Kidney epithelial cell (primary cell): ENCODE measurements at places on chromosomes 6 and 20.

- DNase-seq: no peak
Measured at GRCh38 chr6:30760549-30760948, 16.2 kb upstream of the IER3 start.

- no peak for DNase-seq
Measured at GRCh38 chr6:170312876-170313275, 6.3 kb downstream of the FAM120B start.

DNA sequence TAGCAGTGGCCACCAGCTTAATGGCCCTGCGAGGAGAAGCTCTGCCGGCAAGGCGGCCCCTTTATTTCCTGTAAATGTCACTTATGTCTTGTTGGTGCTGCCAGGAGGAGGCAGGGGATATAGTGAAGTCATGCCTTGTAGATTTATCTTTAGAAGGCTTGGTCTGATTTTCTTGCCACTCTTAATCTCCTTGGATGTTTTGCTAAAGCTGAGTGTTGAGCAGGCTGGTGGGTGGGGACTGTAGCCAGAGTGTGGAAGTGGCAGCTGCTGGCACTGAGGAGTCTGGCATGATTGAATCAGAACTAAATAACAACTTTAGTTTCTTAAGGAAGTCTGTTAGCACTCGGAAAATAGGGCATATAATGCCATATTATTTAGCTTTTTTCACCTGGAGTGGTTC lies 77.9 kb downstream of the PHF20 start:
- DNase-seq: no peak

DNA sequence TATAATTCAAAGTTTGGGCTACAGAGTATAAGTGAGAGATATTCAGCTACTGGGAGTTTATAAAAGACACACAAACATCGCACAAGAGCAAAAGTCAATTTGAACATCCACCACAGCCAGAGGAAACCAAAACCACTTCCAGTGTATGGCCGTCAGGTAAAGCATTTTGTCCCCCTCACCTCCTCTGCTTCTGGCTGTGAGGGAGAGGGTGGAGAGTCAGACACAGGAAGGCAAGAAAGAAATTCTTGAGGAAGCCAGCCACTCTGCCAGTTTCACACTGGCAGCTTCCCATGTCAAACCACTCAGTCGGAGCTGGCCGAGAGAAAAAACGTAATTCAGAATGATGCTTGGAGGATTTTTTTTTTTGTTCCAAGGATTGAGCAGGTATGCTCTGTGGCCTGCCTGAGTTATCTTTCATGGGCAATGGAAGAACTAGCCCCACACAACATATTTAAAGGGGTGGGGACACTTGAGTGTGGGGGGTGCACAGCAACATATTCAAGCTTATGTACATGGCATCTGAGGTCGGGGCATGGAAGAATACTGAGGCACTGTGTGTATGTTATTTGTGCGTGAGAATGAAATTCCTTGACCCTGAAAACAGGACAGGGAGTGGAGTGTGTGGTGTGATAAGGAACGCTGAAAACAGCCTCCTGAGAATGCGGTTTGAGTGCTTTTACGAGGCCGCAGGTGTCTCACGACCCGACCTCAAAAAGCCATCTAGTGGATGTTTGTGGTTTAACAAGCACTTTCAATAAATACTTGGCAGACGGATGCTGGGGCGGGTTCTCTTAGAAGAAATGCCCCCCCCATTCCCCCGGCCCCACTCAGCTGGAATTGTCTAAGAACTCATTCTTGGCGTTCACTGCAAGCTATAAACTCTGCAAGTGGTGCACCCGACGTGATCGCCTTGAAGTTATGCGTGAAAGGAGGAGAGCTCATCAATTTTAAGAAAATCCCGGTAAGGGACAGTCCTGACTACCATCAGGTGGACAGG lies 27.5 kb upstream of the ZBTB22 start:
- DNase-seq: peak; percentile 55

- DNase-seq: no peak
Measured at GRCh38 chr6:158660333-158660754, 10.5 kb downstream of the SYTL3 start.

DNA sequence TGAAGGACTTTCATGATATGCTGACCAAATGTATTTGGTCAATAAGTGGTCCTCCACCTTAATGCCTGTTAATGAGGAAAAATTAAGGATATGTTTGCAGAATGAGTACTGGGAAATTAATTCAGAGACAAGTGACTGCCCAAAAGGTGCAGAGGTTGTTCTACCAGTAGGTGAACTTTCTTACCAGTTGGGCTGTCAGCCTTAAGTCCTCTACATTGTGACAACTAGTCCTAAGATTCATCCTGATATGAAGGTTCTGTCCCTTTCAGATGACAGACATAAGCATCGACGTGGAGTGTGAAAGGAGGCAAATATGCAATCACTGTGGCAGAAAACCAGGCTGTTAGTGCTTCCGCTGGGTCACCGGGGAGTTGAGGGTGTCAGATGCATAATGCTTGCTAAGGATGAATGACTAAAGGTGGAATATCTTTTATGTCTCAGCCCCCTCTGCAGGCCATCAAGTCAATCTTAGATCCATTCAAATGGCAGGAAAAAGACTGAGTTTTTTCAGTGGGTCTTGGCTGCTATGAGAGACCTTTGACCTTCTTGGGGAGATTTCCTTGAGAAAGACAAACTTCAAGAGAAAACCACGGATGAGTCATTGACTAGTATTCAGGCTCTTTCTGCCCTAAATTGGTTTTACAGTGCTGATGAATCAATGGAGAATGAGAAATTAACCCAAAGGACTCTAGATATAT lies 226.0 kb downstream of the TPBG start:
- DNase-seq: peak; percentile 88

- DNase-seq: peak; percentile 18
Measured at GRCh38 chr6:118495485-118496280, 52.4 kb upstream of the PLN start.

DNA sequence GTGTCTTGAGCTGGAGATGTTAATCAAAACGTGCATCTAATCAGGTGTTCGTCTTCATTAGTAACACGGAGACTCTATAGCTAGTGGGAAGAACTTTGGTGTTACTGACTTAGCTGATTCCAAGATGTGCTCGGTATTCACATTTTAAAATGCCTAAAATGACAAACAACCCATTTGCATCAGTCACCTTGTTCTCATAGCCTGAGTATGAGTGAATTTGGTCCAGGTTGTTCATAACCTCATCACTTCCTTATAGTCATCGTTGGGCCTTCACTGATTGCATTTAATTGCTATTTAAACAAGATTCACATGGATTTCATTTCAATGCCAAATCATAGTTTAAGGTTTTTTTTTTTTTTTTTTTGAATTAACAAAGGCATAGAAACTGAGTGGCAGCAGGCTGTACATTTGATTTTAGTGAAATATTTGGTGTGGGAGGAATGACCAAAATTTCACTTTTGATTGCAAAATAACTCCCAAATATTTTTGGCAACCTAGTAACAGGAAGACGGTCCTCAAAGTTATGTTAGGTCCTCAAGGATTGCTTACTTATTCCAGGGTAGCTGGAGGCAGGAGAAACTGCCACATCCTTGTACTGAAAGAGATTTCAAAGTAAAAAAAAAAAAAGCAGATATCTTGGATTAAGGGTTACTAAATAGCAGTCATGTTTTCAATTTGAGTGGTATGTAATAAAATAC lies 104.7 kb downstream of the JARID2 start:
- no peak for DNase-seq

DNA sequence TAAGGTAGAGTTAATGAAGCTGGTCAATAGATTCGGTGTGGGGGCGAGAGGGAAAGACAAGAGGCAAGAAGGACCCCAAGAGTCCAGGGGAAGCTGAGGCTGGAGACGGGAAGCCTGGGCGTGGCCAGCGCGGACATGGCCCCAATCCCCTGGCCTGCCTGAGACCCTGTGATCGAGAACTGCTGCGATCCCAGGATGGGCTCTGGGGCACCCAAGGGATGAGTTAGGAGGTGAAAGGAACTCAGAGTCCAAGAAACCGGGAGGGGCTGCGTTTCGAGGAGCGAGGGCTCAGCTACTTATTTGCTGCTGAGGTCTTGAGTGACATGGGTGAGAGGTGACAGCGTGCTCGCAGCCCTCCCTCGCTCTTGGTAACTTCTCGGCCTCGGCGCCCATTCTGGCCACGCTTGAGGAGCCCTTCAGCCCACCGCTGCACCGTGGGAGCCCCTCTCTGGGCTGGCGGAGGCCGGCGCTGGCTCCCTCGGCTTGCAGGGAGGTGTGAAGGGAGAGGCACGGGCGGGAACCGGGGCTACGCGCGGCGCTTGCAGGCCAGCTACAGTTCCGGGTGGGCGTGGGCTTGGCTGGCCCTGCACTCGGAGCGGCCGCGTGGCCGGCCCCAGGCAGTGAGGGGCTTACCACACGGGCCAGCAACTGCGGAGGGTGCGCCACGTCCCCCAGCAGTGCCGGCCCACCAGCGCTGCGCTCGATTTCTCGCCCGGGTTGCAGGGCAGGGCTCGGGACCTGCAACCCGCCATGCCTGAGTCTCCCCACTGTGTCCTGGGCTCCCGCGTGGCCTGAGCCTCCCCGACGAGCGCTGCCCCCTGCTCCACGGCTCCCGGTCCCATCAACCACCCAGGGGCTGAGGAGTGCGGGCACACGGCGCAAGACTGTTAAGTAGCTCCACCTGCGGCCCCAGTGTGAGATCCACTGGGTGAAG lies 58.2 kb downstream of the IRF4 start:
- no peak for DNase-seq

- no peak for DNase-seq
Measured at GRCh38 chr6:18330548-18331081, 56.5 kb upstream of the RNF144B start.

DNA sequence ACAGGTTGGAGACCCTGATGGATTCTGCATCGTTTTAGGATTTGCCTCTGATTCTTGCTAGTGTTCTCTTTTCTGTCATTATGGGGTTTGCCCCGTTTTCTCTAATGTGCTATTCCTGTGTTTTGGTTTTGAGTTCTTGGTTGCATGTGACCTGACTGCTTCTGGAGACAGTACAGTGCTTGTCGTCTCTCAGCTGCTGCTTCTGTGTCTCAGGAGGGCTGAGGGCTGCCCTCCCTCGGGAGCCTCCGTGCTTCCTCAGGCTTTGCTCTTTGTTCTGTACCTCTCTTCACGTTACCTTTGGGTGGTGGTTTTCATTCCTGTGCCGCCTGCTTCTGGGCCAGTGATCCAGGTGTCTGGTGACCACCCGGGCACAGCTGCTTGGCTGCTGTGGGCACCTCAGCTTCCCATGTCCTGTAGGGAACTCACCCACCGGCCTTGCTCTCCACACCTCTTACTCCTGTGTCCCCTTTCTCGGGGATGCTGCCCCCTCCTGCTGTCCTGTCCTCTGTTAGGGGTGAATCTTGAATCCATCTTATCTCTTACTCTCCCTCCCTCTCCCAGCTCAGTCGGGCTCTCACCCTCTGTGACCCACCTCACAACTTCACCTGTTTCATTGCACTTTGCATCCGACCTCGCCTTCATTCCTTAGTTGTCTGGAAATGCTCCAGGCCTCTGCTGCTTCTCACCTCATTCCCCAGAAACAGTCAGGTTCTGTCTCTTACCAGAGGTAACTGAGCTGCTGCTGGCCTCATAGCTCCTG lies 33.2 kb downstream of the PANK2 start:
- no peak for DNase-seq

- DNase-seq: no peak
Measured at GRCh38 chr6:85127168-85127498, 322.8 kb upstream of the NT5E start.

- DNase-seq: no peak
Measured at GRCh38 chr6:153485072-153485471, 354.0 kb upstream of the RGS17 start.

DNA sequence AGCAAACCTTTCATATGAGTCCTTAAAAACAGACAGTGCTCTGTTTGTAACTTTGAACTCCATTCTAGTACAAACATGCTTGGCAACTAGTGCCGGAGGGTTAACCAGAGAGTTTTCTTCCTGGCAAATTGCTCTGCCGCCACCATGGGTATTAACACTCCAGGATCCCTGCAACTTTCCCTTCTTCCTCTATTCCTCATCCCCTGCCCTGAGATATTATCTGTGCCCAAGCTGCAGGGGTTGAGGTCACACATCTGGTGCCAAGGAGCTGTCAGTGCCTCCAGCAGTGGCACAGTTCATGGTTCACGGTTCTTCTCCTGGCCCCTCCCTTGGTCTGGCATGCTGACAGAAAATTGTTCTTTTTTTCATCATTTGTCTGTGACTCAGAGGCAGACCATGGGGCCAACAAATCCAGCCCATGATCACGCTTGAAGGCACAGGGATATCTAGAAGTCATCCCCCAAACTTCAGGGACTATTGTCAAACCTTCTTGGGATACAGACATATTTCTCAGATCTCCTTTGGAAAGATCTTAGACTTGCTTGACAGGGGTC lies 77.5 kb downstream of the ATXN1 start:
- DNase-seq: peak; percentile 81

DNA sequence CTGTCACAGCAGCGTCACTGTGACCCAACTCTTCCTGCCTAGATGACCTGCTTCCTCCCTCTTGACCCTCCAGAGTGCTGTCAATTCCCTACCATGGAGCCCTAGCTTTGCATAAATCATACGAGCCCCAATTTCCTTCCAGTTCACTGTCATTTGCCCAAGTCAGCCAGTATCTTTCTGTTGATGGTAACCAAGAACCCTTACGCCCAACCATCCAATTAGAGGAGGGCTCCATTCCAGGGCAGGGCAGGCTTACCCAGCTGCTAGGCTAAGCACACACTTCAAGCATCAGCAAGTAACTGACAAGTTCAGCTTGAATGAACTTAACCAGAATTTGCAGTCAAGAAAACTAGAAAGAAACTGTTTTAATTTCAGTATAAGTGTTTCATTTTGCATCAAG lies 25.7 kb downstream of the WFDC3 start:
- no peak for DNase-seq

DNA sequence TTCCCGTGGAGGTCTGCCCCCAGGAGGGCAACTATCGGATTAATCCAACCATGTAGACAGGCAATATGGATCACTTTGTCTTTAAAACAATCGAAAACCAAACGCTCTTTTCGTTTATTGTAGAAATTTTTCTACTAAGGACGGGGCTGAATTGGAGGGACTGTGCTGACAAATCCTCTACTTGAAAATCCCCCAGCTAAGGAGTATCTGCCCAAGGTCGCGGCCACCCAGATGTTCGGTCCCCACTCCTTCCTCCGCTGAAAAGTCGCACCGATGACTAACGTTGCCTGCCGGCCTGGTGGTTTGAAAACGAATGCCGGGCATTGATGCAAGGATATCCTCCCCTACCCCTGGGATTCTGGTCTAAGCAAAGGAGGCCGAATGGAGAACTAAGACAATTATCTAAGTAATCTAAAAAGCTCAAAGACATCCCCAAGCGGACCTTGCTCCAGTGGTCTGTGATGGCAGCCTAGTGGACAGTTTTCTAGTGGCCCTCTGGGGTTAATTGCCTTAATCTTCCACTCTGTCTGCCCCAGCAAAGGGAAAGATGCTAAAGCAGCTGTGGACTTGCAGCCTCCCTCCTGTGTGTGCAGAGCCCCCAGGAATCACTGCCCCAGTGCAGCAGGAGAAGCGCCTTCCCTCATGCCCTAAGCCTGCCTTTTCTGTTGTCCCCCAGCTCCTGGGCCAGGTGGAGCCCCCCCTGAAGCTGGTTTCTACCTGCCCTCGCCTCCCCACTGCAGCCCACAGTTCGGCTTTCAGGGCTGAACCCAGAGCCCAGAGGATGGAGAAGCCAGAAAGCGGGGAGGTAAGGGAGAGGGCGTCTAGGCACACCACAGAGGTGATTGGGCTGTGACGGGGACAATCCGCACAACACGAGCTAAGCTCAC lies 3.6 kb upstream of the FOXC1 start:
- no peak for DNase-seq
